HFFc6 (cell line): ENCODE measurements at places on chromosomes 6 and 20. TPM values are rescaled to one million over a fixed set of nuclear protein-coding genes. Genes with fewer than 3 reads are reported as not detected.

GRCh38 chr6:37449984-37450383 lies 17.0 kb downstream of the CMTR1 start:
- no peak for DNase-seq

- no peak for DNase-seq
Observed at GRCh38 chr6:170278743-170279094, 12.2 kb downstream of the DLL1 start.

DNA sequence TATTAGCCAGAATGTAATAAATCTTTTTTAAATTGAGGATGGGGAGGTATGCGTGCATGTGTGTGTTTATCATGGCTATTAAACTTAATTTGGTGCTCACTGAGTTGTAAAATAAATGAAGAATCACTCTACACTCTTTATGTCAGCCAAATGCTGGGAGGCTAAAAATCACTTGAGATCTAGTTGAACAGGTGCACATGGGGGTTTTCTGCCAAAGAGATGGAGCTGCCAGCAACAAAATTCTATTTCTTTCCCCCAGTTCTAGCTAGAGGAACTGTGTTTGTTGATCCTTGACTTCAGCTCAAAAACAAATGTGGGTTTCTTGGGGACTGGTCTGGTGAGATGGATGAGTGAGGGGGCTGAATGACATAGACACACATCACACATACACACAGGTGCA lies 183.3 kb upstream of the BTBD3 start:
- no peak for DNase-seq

GRCh38 chr6:159169193-159169555 lies at the start of gene FNDC1:
Gene FNDC1, plus strand, starts transcription at chr6:159169400. Its CDS starts 197 bp downstream, at chr6:159169597.
- no peak for DNase-seq

DNA sequence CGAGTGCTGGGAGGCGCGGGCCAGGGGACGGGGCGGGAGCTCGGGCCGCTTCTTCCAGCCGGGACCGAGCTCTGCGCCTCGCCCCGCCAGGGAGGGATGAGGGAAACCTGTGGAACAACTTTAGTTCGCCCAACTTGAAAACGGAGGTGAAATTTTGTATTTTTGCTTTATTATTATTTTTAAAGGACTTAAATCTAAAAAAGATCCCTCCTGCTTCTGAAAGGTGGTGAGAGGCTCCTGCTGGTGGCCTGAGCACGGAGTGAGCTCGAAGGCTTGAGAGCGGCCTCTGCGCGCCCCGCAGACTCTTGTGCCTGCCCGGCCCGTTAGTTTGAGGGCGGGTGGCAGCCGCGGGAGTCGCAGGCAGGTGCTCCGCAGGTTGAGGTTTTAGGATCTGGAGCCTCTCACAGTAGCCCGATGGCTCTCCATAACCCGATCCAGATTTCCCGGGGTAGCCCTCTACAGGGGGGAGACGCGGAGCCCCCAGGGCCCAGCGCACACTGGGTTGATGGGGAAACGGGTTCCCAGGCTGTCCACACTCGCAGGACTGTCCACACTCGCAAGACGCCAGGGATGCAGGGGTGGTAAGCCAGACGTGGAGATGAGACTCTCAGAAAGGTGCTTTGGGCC lies 46.2 kb upstream of the SUPT3H start:
- DNase-seq, result no peak

- no peak for DNase-seq
Observed at GRCh38 chr20:32019563-32020463, 9.6 kb downstream of the CCM2L start.

DNA sequence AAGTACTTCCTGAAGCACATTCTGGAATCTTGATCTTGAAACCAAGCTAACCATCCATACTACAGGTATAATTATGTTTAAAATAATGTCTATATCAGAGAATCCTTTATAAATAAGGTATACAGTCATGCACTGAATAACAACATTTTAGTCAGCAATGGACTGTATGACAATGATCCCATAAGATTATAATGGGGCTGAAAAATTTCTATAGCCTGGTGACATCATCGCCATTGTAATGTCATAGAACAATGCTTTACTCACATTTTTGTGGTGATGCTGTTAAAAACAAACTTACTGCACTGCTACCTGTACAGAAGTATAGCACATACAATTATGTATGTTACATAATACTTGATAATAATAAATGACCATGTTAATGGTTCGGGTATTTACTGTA lies 31.8 kb downstream of the RNF146 start:
- DNase-seq, result no peak

DNA sequence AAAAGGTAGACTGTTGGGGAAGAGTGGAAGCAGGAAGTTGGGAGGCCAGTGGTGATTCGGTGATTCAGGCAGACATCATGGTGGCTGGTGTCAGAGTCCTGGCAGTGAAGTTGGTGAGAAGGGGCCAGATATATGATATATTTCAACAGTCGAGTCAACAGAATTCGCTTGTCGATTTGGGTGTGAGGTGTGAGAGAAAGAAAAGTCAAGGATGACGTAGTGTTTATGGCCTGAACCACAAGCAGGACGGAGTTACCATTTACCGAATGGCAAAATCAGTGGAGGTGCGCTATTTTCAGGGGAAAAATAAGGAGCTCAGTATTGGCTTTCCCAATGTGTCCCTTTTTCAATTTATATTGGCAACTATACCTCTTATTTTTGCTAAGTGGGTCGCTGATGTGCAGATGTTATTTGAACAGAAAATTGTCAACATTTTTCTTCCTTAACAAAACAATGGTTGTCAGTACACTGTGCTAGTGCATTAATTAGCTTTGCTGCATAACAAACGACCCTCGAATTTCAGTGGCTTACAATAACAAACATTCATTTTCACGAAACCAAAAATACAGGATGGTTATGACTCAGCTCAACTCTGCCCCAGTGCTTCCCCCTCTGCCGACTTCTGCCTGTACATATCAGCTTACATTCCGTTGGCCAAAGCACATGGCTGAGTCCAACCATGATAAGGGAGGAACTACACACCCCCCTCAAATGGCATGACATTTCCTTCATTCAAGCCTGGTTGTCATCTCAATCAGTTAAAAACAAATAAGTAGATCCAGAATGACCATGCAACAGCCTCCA lies 255.0 kb upstream of the ZFP64 start:
- DNase-seq, result no peak

DNA sequence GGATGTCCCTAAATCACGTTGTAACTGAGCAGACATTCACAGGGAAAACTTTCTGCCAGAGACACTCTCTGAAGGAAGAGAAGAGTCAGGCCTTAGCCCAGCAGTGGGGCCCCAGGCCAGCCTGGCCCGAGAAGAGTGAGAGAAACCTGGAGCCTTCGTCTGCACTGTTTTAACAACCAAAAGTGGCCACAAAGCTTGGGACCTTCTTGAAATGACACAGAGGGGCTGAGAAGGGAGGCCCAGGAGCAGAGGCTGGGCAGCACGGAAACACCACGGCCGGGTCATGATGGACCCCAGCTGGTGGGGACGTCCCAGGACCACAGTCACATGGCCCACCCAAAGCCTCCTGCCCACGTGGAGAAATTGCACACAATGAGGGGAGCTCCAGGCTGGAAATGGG lies 126.8 kb upstream of the THBS2 start:
- DNase-seq, result no peak

DNA sequence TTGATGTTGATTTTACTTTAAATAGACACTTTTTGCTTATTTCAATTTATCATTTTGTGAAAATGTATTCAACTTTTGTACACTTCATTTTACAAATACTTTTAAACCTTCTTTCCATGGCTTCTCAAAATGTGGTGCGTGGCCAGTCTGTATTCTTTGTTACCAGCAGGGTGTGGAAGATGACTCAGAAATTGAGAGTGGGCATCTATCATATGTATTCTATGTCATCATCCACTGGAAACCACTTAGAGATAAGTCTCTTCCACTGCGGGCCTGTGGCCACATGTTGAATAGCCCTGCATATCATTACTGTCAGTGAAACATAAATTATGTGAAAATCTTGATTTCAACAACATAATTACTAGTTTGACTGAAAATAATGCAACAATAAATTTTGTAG lies 52.6 kb upstream of the MC3R start:
- DNase-seq, result no peak

DNA sequence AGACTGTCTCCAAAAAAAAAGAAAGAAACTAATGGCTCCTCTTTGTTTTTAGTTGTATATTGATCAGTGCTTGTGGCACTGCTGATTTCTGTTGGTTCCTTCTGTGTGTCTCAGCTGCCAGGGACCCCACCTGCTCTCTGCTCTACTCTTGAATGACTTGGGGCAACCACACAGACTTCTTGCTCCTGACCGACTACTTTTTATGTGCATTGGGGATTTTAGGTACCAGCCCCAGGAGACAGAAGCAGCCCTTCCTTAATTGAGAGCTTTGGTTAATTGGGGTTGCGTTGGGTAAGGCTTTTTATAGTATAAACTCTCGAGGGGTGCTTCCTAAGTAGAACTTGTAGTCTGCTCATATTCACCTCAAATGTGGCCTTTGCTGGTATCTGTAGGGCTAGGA lies 6.9 kb downstream of the STK35 start:
- DNase-seq, result no peak

GRCh38 chr6:151658091-151658490 lies 149.4 kb upstream of the ESR1 start:
- DNase-seq, result no peak

GRCh38 chr20:58718121-58718563 lies 25.5 kb downstream of the NPEPL1 start:
- no peak for DNase-seq

DNA sequence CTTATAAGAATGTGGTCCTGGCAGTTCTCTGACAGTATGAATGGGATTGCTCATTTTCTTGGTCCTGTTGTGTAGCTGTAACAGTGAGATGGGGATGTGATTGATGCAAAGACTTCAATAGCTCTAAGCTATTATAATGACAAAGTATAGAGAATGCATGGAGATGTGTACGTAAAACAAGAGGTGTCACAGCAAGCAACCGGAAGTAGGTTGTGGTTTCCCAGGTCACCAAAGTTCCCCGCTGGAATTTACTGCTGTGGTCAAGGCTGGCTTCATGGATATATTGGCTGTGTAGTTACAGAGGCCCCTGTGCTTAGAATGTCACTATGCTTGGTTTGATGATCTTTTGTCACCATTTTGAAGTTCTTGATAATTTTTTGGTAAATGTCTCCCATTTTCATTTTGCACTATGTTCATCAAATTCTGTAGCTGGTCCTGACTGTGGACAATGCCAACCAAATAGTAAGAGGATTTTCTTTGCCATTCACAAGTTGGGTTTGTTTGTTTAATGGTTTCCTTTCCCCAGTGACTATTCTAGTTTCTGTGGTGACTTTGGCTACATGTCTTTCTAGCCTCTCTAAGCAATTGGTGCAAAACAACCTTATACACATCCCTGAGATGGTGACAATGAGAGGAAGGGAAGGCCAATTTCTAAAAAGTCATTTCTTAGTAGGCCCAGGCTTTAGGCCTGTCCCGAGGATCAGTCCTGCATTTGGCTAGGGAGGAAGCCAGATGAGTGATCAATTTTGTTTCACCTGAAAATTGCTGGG lies 10.5 kb downstream of the DNAH8 start:
- no peak for DNase-seq

DNA sequence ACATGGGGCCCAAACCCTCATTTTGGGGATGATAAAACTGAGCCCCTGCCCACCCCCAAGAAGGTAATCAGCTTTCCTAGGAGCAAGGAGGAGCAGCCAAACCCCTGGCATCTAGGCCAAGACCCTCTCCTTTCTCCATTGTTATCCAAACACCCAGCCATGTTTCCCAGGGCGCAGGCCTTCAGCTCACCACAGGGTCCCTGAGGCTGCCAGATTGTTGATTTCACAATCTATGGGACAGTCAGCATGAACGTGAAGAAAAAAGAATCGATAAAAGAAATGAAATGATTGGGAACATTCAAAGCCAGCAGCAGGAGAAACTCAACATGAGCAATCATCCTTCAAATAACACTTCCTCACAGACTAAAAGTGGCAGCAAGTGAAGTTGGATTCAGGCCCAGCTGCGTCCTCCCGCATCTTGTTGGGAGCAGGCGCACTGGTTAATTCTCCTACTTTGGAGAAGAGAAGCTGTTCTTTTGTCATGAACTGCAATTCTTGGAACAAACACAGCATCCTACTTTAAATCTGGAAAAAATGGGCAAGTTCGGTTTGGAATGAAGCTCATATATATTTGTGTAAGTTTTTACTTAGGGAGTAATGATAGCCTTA lies 241.8 kb upstream of the PRDM1 start:
- DNase-seq, result no peak

DNA sequence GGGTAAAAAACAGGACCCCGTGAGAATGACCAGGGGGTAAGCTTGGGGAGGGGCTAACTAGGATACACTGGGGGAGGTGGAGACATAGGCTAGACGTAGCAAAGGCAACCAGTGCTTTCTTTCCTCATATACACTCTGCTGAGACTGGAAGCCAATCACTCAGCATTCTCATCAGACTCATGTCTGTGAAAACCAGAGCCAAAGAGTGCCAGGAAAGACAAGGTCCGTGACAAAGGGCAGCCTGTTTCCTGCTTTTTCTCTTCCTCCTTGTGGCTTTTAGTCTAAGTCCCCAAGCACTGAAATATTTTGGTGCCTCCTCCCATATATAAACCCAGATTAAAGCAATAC lies 97.9 kb upstream of the NEDD9 start:
- DNase-seq, result no peak

- no peak for DNase-seq
Observed at GRCh38 chr6:90202156-90202555, 94.5 kb downstream of the BACH2 start.

DNA sequence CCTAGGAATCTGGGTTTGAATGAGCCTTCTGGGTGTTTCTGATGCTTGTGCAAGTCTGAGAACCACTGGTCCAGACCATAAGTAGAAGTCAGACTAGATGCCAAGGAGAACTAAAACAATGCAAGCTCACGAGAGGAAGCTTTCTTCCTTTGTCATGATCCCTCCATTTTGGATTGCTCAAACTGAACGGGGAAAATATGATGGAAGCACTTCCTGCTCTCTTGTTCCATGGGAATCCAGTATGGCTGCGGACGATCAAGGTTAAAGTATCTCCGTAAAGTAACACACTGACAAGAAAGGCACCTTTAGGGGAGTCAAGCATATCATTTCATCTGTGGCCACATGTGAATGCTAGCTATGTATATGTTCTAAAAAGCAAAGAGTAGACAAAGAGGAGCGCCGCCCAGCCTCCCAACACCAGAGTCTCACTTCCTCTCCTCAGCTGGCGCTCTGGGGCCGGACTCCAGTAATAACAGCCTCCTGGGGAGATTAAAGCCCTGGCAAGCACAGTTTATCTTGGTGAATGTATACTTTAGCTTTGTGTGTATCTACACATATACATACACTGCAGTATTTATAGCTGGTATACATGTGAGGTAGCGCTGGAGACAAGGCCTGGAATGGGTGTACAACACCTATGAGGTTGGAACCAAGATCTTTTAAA lies 88.1 kb downstream of the FOXC1 start:
- DNase-seq, result no peak

The RIPOR2 gene
- 10.5 to 20.1 TPM (median 11.5 TPM) in 3 replicates for total RNA-seq

The CLPSL1 gene
- total RNA-seq, result not detected in 3 replicates

The SMLR1 gene
- not detected in 3 replicates for total RNA-seq

The TAAR2 gene
- total RNA-seq, result not detected in 3 replicates
